Brain (organoid and tissue), 16 donors: ENCODE measurements at places on chromosomes 4 and X.

DNA sequence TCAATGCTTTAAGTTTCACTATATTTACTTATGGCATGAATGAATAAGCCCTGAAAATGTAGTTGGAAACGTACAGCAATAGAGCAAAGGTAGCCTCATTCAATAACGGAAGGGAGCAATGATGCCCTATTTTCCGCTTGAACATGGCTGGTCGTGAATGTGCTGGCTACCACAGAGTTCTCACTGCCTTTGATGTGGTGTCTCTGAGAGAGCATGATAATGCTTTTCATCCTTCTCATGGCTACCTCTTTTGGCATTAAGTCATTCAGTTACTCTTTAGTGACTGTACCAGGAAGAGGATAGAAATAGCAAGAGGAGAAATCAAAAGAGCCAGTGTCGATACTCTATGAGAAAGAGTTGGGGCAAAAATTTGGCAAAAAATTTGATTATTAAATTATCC lies 308.0 kb downstream of the PPP3CA start:
- no peak for DNase-seq

GRCh38 chr4:188372829-188373228 lies 233.6 kb downstream of the TRIML1 start:
- DNase-seq, result peak; percentile 3

DNA sequence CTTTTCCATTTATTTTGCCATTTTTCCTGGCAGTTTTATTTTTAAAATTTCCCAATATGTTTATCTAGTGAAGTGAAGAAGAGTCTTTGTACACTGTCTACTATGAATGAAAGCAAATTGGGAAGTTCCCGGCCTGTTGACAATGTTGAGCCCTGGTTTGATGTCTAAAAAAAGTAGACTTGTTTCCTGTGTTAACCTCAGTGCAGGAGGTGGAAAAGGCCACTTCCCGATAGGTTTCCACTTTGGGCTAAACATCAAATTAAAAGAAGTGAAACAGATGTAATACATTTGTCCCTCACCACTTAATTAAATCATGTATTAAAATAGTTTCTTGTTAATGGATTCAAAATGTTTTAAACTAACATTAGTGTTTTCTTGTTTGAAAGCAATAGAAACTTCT lies 30.0 kb downstream of the BBS12 start:
- no peak for DNase-seq

- DNase-seq, result no peak
Observed at GRCh38 chr4:184994010-184994622, 24.2 kb upstream of the HELT start.

DNA sequence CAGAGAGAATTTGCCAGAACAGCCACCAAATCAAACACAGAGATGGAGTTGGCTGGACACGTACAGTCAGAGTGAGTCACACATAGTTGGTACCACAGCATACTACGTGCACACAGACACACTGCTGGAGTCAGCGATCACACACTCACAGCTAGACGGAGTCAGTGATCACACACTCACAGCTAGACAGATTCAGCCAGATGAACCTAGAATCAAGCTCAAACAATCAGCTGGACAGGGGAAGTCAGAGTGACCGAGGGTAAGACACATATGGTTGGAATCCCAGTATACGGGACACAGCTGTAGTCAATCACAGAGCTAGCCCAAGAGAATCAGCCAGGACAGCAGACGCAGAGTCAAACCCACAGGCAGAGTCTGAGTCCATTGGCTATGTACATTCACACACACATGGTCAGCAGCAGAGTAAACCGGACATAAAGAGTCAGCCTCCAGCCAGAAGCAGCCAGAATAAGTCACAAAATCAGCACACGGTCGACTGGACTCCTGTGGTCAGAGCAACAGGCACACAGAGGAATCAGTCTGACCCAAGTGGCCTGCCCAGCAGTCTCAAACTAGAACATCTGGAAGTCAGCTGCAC lies 4.6 kb downstream of the SLC38A5 start:
- no peak for DNase-seq

DNA sequence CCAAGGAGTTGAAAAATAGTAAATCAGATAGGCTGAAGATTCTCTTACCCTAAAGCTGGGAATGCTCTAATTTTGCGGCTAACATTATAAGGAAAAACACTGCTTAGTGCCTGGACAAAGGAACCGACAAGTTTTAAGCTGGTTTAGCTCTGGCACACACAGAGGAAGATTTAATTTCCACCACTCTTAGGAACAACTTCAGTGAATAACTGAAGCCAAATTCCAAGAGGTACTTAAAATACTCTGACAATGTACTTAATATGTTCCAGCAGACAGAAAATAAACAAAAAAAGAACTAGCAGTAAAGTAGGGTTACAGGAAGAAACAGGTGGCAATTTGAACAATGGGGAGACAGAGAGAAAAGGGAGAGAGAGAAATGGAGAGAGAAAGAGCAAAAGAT lies 340.8 kb upstream of the NDST4 start:
- no peak for DNase-seq

DNA sequence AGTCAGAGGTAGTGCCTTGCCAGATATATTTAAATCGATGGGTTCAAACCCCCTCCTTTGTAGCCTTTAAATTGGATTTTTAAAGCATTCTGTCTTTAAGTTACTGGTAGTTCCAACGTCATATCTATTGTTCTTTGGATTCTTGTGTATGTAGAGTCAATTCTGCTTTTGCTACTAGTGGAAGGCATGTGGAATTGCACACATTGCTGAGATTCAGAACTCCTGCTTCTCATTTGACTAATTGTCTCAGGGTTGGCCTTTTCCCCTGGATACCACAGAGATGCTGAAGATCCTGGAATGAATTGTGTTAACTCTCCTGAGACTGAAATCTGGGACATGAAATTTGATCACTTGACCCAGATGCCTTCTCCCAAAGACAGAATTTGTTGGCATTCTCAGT lies 328.3 kb upstream of the RPS6KA3 start:
- no peak for DNase-seq

- no peak for DNase-seq
Observed at GRCh38 chr4:159282944-159283343, 180.1 kb downstream of the RAPGEF2 start.

DNA sequence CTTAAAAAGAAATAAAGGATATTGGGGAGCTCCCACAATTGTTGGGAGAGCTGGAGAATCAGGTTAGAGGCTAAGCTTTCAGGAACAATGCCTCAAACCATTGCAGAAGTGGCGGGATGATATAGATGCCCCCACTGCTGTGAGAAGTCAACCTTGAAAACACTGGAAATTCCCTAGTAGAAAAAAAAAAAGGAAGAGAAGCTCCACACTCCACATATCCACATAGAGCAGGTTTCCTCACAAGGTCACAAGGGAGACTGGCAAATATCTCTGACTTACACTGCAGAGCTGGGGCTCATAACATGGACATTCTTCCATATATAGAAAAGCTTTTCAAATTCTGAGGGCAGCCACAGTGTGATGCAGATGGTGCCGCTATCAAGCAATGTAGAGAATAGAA lies 22.7 kb upstream of the OGT start:
- no peak for DNase-seq

DNA sequence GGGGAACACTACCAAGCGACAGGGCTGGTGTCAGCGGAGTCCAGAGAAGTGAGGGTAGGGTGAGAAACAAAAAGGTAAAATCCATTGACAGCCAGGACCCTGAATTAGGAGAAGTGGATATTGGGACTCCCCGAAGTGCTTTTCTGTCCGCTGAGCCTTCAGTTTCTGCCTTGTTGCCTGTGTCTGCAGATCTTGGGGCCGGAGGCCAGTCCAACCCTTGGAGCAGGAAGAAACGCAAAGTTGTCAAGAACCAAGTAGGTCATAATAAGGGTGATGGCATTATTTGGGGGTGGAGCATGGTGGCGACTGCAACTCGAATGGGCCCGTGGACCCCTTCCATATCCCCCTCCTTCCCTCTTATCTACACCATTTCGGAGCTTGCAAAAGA lies 1.0 kb downstream of the ARMCX1 start:
- no peak for DNase-seq

DNA sequence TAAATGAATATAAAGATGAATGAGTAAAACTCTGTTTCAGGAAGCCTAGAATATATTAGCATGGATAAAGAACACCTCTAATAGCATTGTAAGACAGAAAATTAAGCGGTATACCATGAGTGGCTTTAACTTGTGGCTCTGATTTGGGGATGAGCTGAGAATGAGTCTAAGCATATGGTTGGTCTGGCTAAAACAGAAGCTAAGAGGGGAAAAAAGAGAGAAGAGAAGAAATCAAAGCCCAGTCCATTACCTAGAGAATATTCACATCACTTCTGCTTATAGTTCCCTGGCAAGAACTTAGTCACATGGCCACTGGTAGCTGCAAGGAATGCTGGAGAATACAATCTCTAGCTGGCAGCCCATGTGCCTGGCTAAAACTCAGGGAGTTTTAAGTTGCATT lies 414.5 kb downstream of the PRDM5 start:
- DNase-seq, result no peak

DNA sequence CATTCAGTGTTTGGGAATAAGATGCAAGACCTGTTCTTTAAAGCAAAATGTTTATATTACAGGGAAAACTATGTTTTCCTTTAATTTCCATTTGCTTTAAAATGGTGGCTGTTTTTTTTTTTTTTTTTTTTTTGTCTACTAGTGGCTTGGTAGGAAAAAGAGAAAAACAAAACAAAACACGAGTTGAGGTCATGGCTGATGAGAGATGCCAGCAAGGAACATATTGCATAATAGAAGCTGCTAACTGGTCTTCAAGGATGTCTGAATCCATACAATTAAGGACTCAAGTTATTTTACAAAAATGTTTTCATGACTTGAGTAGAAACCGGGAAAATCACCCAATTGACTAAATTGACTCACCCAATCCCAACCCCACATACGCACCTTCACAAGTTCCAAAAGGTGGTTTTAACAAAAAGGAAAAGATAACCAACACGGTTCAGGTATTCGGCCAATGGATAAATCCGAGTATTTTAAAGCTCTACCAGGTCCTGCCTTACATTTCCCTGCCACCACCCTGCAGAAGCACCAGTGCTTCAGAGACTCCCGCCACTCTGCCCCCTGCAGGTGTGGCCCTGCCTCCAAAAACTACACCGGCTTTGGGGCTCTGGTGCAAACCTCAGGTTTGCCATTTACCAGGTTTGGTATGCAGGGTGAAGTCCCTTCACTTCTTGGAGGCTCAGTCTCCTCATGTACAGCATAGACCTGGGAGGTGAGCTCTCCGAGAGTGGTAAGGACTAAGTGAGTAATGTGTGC lies 27.1 kb downstream of the PIR start:
- no peak for DNase-seq

DNA sequence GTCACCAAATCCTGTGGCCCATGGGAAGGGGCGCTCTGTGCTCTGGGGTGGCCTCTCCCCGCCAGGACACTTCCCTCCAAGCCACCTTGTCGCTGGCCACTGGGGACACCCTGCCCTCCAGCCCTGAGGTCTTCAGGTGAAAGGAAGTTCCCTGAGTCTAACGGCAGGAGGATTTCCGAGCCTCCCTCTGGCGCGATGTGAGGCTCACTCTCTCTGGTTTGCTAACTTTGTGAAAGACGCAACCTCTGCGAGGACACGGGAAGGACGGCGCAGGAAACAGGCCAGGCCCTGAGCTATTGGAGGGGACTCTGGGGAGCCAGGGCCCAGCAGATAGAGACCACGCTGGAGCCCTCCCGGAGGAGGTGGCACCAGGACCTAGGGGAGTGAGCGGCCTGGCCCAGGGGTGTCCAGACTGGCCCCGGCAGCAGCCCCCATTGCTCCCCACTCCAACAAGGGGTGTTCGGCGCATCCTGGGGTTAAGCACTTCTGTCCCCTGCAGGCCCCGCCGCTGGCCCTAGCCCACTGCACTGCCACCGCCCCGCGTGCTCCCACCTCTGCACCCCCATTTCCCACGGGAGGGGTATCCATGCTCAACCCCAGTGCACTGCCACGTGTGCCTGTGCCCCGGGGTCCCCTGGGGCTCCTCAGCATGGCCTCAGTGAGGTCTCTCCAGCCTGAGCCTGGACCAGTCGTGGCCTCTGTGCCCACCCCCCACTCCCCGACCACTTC lies 72.2 kb upstream of the MXD4 start:
- DNase-seq, result no peak

DNA sequence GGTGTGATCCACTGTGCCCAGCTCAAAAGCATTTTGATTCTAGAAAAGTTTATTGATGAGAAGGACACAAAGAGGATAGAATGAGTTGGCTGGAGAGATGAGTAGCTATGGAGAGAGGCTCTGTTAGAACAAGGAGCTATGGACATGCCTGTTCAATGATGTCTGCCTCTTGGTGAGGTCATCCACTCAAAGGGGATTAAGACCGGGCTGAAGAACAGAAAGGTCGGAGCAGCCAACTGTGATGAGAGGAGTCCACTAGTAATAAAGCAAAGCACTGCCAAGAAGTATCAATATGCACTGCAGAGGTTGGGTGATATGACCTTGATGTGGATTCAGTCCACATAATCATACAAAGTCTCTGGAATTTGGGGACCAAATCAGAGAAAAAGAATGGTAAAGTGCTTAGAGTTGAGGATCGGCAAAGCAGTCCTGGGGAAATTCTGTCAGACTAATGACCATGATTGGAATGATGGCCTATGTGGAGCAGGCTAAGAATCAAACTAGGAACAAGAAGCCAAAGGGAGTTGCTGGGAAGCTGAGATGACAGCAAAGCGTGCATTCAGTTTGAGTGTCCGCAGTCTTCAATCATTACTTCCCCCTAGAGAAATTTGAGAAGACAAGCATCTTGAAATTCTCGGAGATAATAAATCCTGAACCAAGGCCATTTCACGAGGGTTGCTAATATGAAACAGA lies 55.7 kb upstream of the MMAA start:
- no peak for DNase-seq

DNA sequence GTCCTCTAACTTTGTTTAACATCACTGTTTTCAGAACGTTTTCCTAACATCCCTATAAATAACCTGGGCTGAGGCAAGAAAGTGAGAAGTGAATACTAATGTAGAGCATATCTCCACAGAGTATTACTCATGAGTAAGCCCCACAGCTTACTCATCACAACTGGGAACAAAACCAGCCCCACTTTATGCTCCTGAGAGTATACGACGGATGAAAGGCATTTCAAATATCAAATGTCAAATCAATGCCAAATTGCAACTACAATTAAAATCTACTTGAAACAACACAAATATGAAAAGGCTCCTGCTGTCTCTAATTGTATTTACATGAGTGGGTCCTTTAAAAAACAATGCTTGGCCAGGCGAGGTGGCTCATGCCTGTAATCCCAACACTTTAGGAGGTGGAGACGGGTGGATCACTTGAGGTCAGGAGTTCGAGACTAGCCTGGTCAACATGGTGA lies 41.2 kb downstream of the SH3RF1 start:
- DNase-seq, result no peak

DNA sequence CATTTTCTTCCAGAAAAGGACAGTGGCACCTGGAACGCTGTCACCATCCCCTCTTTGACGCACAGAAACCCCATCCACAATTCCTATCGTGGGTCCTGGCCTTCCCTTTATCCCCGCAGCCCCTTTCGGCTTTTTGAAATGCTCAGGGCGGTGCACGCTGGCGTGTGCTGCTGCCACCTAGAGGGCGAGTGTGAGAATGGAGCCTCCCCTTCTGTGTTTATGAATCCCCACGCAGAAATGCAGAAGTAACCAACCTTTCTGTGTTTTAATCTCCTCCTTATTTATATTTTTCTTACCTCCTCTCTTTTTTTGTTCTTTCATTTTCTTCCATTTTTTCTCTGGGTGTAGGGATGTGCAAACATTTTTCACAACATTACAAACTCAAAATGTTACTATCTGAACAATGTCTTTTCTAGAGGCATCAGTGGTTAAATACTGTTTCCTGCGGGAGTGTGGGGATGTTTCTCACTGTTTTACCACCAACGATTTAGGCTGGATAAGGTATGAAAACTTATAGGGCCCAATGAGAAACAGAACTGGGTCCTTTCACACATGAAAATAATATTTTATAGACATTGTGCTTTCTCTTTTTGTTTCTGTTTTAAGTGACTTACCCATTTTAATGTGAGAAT lies 50.0 kb downstream of the TMA16 start:
- peak; percentile 62 for DNase-seq
